OCI-LY7 (cell line): ENCODE measurements at places on chromosomes 2 and 18.

- no peak for DNase-seq
These were observed 114.5 kb upstream of the TANK start for GRCh38 chr2:161045726-161046125.

DNA sequence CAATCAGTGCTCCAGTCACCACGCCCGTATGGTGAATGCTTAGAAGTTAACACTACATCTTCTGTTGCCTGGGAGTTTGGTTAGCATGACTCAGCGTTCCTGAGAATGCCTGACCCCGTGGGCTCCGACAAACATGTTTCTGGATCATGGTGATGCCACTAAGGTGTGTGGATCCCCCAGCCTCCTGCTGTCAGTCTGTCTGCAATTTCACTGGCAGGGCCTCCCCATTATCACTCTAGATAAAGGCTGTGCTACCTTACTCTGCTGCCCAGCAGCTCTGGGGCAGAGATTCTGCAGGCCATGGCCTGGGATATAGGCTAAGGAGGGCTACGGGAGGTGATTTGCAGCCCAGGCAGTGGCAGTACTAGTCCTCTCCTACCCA lies 66.0 kb downstream of the STPG4 start:
- no peak for DNase-seq

GRCh38 chr2:201260302-201260800 lies at the start of gene CASP8:
CASP8 (plus strand) TSS chr2:201260536; CDS start chr2:201266487, 5,951 bp downstream.
- DNase-seq: peak; percentile 86

DNA sequence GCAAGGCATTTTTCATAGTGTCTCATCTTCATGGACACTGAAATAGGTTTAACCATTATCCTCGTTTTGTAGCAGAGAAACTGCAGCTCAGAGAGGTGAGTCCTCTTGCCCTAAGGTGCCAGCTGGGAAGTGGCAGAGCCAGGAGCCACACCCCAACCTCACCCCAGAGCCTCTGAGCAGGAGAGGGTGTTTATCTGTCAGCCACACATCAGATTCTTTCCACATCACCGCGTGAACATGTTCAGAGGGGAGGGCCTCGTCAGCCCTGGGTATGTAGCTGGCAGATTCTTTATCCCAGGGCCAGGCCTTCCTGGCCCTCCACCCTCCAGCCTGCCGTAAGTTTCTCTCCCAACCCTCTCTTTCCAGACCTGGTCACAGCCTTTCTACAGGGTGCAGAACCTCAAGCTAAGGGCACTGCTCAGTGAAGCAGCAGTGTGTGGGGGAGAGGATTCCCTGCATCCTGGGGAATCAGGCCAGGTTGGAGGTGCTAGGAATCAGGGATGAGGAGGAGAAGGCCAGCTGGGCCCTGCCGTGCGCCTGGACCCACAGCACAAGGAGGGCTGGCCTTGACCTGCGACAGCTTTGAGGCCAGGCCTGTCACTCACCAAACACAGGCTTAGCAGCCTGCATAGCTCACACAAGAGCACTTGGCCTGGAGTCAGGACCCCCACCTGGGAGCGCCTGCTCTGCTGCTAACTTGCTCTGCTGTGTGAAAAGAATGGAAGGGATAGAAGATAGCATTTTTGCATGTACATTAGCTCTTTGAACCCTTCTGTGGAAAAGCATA lies 111.3 kb upstream of the MCFD2 start:
- DNase-seq: no peak

GRCh38 chr2:219490186-219490585 lies 8.5 kb upstream of the GMPPA start:
- DNase-seq: no peak

- no peak for DNase-seq
These were observed 108.4 kb upstream of the ALK start for GRCh38 chr2:30029804-30030203.

- no peak for DNase-seq
These were observed 78.7 kb downstream of the LONRF2 start for GRCh38 chr2:100243631-100244030.

DNA sequence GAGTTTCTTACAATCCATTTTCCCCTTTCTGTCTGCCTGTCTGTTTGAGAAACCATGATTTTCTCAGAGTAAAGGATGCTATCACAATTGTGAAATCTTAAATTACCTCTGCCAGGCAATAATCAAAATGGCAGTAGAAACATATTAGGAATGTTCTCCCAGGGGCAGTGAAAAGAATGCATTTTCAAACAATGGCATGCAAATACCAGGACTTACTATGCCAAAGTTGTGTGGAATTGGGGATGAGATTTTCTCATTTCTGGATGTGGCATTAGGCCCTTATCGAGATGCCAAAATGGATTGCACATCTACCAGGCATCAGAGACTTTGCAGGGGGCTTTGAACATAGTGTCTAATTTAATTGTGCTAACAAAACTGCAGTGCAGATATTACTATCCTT lies 821.4 kb downstream of the RNF144A start:
- no peak for DNase-seq

- DNase-seq: no peak
These were observed 173.3 kb upstream of the MGAT5 start for GRCh38 chr2:134080386-134081089.

GRCh38 chr2:190791976-190792575 lies 88.5 kb upstream of the GLS start:
- DNase-seq: no peak

- DNase-seq: no peak
These were observed 303.3 kb downstream of the GBX2 start for GRCh38 chr2:235864733-235865515.

DNA sequence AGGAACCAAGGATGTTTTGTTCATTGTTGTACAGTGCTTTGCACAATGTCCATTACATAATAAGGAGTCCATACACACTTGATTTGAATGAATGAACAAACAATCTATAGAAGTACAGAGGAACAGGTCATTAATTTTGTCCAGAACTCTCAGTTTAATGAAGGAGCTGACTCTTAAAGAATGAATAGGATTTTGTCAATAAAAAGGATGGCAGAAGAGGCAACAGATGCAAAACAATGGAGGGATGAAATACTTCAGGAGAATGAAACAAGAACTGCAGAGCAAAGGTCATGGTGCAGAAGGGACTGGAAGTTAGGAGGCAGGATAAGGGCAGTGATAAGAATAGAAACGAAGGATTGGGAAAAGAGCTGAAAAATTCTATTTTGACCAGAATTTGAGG lies 28.7 kb upstream of the COL5A2 start:
- DNase-seq: no peak

DNA sequence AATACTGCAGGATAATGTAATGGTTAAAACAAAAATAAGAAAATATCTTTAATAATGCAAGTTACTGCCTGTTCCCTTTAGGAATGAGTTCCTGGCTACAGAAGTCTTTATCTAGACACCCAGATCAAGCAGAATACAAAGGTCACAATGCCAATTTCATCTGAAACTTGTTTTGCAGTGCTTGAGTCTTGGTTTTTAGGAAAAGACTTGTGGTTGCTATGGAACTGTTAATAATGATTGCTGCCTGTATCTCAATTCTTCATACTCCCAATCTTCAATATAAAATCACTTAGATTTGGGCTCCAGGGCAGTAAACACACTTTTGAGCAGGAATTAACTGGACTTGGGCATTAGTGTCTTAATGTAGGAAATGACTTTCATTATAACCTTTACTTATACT lies 14.2 kb downstream of the CAVIN2 start:
- DNase-seq: no peak

DNA sequence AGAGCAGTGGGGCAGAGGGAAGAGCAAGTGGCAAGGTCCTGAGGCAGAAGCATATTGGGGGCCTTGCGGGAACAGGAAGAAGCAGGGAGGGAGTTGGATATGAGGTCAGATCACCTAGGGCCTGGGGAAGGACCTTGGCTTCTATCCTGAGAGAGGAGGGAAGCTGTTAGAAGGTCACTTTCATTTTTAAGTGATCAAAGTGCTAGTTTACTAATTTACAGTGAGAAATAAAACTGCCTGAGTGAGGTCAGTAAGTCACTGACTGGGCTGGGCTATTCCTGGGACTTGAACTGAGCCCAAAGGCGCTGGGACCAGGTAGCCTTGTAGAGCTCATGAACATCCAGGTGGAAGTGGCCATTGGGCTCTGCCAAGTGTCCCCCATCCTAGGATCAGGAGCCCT lies 76.6 kb upstream of the B3GNT7 start:
- DNase-seq: no peak

GRCh38 chr2:28390241-28390745 lies 2.4 kb upstream of the FOSL2 start:
- peak; percentile 60 for DNase-seq

- no peak for DNase-seq
These were observed 6.0 kb upstream of the DTNA start for GRCh38 chr18:34704074-34704473.

- DNase-seq: no peak
These were observed 729.4 kb downstream of the RNF144A start for GRCh38 chr2:7646661-7647060.

DNA sequence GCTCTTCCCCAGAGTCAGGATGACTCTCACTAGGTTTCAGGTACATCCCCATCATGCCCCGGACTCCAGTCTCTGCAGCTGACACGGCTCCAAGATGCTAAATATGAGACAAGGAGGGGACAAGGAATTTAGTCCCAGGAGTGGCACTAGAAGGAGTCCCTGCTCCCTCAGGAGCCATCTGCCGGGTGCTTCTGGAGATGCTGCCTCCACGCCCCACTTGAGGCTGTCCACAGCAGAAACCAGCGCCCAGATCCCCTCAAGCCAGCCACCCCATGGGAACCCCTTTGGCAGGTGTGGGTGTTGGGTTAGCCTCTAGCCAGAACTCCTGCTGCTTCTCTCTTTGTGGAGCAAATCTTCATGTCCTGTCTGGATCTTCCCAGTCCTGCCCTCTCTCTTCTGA lies 40.3 kb downstream of the BCL11A start:
- no peak for DNase-seq

DNA sequence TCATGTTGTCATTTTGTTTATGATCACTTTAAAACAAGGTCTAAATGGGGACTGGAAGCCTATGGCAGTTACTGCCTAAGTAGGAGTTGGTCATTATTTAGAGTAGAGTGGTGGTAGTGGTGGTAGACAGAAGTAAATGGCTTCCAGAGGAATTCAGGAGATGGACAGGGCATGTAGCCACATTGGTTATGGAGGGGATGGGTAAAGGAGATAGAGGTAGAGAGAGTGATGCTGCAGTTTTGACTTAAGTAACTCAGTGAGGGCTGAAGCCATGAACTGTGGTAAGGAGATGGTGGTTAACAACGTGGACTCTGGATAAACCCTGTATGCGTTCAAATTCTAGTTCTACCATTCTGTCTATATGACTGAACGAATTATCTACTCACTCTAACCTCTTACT lies 61.6 kb upstream of the NOSTRIN start:
- no peak for DNase-seq

- DNase-seq: no peak
These were observed 158.4 kb downstream of the SETBP1 start for GRCh38 chr18:44838971-44839666.
